Glomerular endothelial cell (primary cell): ENCODE measurements at places on chromosomes 16 and 17. TPM values are rescaled to one million over a fixed set of nuclear protein-coding genes. Genes with fewer than 3 reads are reported as not detected.

Gene HIGD1B
- not detected in 2 replicates for total RNA-seq

Gene EME1
- 2.7 and 3.9 TPM in 2 replicates for total RNA-seq

Gene SLFN14
- 0.18 TPM in 1 of 2 replicates, not detected in the other for total RNA-seq

Gene KLHL10
- total RNA-seq = not detected in 2 replicates

Gene TBX2
- total RNA-seq = 0.63 and 3.6 TPM in 2 replicates

Gene EFTUD2
- 71.1 and 98.6 TPM in 2 replicates for total RNA-seq

Gene CDH3
- 0.53 and 8.6 TPM in 2 replicates for total RNA-seq

Gene SLC16A11
- 0.12 and 0.44 TPM in 2 replicates for total RNA-seq

Gene STX1B
- 0.41 and 2.6 TPM in 2 replicates for total RNA-seq

Gene PAM16
- 35.3 and 57.8 TPM in 2 replicates for total RNA-seq

Gene SYNGR2
- 83.6 and 164 TPM in 2 replicates for total RNA-seq

Gene HAS3
- total RNA-seq = 0.70 and 6.2 TPM in 2 replicates

Gene CDT1
- 10.9 and 17.8 TPM in 2 replicates for total RNA-seq

Gene TM4SF5
- total RNA-seq = not detected in 2 replicates

Gene GCGR
- not detected in 2 replicates for total RNA-seq

Gene LLGL1
- 45.7 and 47.3 TPM in 2 replicates for total RNA-seq

Gene ATXN2L
- total RNA-seq = 139 and 166 TPM in 2 replicates

Gene C16orf54
- total RNA-seq = not detected in 2 replicates

Gene CD300H
- not detected in 2 replicates for total RNA-seq

Gene KRT32
- not detected in 2 replicates for total RNA-seq

Gene TBC1D3I
- 1.5 and 1.6 TPM in 2 replicates for total RNA-seq

Gene LRRC36
- 1.2 and 1.4 TPM in 2 replicates for total RNA-seq

Gene PRDM7
- not detected in 2 replicates for total RNA-seq

Gene KDM8
- total RNA-seq = 4.6 and 5.9 TPM in 2 replicates

Gene GPR142
- 0.10 TPM in 1 of 2 replicates, not detected in the other for total RNA-seq

Gene KRT16
- not detected in 2 replicates for total RNA-seq

Gene PPP1R9B
- 35.6 and 56.6 TPM in 2 replicates for total RNA-seq

Gene CBX8
- 2.1 and 4.2 TPM in 2 replicates for total RNA-seq

Gene AOC2
- total RNA-seq = 1.8 and 2.0 TPM in 2 replicates

Gene FADS6
- total RNA-seq = not detected in 2 replicates

Gene SHISA6
- total RNA-seq = not detected in 2 replicates

Gene CTRL
- 0.12 and 0.34 TPM in 2 replicates for total RNA-seq

Gene ZNF287
- total RNA-seq = 3.2 and 4.3 TPM in 2 replicates

Gene HOXB13
- not detected in 2 replicates for total RNA-seq

Gene FZD2
- total RNA-seq = 2.8 and 4.5 TPM in 2 replicates
